ENCODE measurements at places on chromosomes 3 and 15.
A peak's percentile ranks its signal among the peaks of the same experiment; 100 is the strongest.

- no peak for DNase-seq
Observed at GRCh38 chr3:58470363-58471024, 21.4 kb upstream of the KCTD6 start.

GRCh38 chr15:32831485-32831884 is 113.7 kb downstream of the GREM1 start:
- DNase-seq: no peak

- DNase-seq: no peak
Observed at GRCh38 chr15:55770806-55771205, 27.9 kb upstream of the PRTG start.

DNA sequence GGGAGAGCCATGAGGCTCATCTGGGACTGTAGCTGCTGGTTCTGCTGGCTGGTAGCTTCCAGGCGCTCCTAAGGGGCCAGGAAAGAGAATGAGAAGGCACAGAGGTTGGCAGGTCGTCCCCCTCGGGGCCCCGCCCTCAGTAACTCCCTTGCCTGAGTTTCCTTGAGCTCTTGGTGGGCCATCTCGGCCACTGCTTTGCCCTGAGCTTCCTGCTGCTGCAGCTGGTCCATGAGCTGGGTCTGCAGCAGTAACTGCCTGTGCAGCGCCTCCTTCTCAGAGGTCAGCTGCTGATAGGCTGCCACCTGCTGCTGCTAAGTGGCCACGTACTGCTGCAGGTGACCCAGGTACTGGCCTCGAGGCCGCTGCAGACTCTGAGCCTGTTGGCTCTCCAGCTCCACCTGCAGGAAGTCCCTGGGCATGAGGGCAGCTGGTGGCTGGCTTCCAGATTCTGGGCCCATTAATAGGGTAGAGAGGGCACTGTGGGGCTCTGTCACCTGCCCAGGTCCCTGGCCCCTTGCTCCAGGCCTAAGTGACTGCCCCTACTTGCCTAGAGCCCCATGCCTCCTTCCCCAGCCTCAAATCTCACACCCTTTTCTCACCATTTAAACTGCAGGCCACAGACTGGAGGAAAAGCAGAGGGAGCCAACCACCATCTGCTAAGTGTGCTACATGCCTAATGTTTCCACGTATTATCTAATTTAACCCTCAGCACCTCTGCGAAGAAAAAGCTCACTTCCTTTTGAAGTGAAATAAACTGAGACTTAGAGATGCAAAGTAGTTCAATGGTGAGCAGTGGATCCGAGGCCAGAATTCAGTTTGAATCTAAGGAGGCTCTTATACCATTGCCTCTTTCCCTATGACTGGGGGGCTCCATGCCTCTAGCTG is 10.8 kb upstream of the VPS33B start:
- DNase-seq: peak; percentile 6

Data from NCI-H187 treated with DMSO at 0.1 percent for 48 hours (cell line).